ENCODE measurements at places on chromosomes 7 and 10.

DNA sequence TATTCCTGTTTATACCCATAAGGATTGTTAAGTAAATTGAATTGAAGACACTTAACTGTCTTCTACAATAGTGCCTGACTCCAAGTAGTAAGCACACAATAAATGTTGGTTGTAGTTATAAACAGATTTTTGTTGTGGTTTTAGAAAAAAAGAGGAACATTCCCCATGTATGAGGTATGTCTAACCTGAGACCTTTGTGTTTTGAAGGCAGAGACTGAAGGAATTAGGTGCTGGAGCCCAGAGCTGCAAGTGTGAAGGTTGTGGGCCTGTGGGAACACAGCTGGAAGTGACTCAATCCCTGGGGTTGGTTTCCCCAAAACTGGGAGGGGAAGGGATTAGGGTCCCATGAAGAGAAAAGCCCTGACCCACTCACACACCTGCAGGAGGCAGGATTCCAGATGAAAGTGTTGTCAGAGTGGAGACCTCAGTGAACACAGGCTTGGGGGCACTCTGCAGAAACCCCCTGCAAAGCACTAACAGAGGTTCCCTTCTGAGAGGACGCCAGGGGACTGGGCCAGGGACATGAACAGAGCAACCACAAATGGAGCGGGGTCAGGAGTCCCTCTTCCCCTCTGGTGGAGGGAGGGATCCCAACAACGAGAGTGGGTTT lies 265.1 kb upstream of the KLF14 start:
- no peak for DNase-seq

DNA sequence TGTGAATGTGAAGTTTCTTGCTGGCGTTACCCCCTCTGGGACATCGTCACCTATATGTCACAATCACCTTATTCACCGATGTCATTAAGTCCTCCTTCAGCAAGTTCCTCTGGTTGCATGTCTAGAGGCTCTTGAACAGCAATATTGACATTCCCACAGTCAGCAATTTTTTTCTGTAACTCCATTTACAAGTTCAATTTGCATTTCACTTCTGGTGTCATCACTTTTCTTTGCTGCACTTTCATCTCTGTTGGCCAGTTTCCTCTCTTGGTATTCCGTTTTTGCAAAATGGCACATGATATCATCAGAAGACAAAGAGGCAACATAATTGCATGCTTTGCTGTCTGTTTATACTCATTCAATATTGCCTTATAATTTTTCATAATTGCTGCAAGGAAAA lies 69.8 kb downstream of the SRI start:
- DNase-seq = no peak

- peak; percentile 23 for DNase-seq
These were observed 739.4 kb upstream of the IGFBP3 start for GRCh38 chr7:46660402-46660980.

DNA sequence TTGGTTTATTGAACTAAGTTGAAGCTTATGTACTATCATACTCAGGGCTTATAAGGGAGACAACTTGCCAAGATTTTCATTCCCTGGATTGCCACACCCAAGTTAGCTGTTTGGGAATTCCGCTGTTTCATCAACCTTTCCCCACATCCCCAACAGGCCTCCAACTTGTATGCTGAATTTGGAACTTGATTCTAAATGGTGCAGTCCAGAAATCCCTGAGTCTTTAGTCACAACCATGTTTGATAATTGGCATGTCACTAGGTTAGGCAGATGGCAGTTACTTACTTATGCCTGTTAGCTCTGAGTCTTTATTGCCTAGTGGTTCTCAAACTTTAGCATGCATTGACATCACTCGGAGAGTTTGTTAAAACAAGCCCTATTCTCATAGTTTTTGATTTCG lies 135.4 kb upstream of the PRPS1L1 start:
- DNase-seq = peak; percentile 17

DNA sequence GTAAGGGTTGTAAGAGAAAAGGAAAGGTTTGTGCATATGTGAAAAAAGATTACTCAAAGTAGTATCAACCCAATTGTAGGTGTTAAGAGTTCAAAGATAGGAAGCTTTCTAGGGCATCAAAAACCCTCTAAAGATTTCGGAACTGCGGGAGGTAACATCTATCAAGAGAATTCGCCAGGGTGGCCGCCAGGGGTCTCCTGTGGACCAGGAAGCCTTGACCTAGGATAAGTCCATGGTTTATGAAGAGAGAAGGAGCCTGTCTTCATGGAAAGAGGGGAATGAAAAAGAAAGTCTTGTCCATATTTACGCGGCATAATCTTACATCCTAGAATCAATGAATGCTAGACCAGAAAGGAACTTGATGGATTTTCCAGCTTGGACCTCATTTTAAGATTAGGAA lies 140.7 kb upstream of the CALCR start:
- peak; percentile 54 for DNase-seq

- DNase-seq = no peak
These were observed 26.1 kb downstream of the FAM53B start for GRCh38 chr10:124717911-124718741.

- no peak for DNase-seq
These were observed 85.4 kb downstream of the DOCK4 start for GRCh38 chr7:112120696-112121217.

DNA sequence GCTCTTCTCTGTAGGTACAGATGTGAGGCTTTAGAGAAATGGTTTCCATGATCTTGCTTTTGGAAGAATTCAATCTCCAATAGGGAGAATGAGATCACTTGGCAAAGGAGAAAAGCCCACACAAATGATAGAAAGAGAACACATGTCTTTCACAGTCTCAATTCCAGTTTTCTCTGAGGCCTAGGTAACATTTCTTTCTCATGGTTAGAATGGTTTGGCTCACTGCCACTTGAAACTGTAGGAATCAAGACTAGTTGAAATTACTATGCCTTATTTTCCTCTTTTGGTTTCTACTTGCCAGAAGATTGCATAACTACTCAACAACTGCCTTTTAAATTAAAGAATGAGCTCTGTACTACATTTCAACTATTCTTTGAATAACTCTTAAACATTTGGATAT lies 276.5 kb upstream of the TEX47 start:
- DNase-seq = no peak
